Activated CD4-positive, CD25-positive, alpha-beta regulatory T cell treated with anti-CD3 and anti-CD28 coated beads, Interleukin-2, amount 50 U/mL, for 24 hours (primary cell): ENCODE measurements at places on chromosomes 7 and 10.

GRCh38 chr7:137169282-137169698 is 174.2 kb downstream of the PTN start:
- ATAC-seq, result no peak

GRCh38 chr10:53183733-53184132 is 411.1 kb upstream of the MBL2 start:
- no peak for ATAC-seq

- no peak for ATAC-seq
Measured at GRCh38 chr10:108166401-108166800, 1001.9 kb upstream of the SORCS1 start.

- no peak for ATAC-seq
Measured at GRCh38 chr7:128755819-128756476, 16.8 kb downstream of the CALU start.

DNA sequence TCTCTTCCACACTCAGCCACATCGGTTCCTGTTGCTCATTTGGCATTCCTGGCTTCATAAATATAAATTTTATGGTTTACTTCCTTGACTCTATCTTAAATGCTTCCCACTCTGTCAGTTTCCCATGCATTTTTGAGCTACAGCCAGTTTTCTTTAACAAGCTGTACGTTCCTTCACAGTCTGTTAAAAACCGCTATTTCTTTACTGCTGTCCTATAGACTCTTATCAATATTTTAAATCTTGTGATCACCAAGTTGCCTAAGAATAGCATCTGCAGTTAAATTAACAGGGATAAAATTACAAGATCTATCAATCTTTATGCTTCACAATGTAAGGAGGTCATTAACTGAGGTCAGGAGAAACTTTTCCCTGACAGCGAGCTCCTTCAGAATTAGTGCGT is 103.1 kb upstream of the RHOBTB1 start:
- ATAC-seq, result no peak

GRCh38 chr10:74380795-74381194 is 229.8 kb downstream of the ADK start:
- ATAC-seq, result no peak

DNA sequence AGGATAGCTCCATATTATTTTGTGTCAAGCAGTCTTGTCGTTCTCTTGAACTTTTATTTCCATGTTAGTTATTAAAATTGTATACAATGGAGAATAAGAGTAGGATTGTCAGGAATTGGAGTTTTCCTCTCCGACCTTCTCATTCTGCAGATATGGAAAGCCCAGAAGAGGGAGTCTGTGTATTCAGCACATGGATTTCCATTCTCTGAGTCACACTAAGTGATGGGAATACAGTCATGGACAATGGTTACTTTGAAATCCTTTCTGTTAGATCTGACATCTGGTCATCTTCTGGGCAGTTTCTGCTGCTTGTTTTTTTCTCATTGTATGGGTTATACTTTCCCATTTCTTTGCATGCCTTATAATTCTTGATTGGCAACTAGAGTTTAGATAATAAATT is 5.0 kb upstream of the TASOR2 start:
- no peak for ATAC-seq

DNA sequence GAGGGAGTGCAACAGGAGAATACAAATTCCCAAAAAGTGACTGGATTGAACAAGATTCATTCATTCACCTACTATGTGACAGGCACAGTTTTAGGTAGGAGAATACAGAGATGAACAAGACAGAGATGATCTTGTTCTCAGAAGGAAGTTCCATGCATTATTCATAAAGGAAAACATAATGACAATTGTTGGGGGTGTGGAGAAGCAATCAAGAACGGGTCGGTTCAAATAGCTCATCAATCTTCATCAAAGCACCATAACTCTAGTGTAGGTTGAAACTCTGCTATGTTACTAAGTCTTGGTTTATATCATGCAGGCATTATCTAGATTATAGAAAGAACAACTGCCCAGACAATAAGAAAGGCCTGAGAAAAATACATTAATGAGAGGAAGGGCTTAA is 243.7 kb downstream of the DGKI start:
- no peak for ATAC-seq

GRCh38 chr7:73340514-73340913 is 12.6 kb downstream of the FKBP6 start:
- ATAC-seq, result no peak

- ATAC-seq, result no peak
Measured at GRCh38 chr10:6570893-6571292, 9.2 kb downstream of the PRKCQ start.

DNA sequence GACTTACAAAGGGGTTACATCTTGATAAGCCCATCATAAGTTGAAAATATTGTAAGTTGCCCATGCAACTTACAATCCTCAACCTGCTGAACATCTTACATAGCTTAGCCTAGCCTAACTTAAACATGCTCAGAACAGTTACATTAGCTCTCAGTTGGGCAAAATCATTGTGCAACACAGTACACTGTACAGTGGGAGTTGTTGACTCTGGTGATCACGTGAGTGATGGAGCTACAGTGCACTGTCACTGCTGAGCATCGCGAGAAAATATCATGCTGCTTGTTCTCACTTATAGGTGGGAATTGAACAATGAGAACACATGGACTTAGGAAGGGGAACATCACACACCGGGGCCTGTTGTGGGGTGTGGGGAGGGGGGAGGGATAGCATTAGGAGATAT is 214.9 kb upstream of the ZMIZ1 start:
- ATAC-seq, result no peak

GRCh38 chr10:97238855-97239254 is 53.1 kb upstream of the SLIT1 start:
- no peak for ATAC-seq

DNA sequence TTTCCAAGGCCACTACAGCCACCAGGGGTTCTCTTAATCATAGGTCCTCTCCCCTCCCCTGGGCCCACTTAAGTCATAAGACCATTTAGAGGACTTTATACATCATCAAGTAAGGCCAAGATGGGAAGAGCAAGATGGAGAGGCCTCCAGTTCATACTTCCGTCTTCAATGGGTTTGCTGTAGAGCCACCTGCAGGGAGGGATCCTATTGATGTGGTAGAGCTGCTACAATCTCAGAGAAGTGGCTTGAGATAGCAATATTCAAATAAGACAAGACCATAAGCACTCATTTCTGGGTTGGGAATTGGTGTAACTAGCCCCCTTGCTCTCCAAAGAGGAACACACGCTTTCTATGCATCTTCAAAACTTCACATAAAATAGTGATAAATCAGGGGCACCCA is 214.2 kb downstream of the PLXNA4 start:
- no peak for ATAC-seq

GRCh38 chr7:95066737-95067530 is 159.5 kb downstream of the PPP1R9A start:
- no peak for ATAC-seq

DNA sequence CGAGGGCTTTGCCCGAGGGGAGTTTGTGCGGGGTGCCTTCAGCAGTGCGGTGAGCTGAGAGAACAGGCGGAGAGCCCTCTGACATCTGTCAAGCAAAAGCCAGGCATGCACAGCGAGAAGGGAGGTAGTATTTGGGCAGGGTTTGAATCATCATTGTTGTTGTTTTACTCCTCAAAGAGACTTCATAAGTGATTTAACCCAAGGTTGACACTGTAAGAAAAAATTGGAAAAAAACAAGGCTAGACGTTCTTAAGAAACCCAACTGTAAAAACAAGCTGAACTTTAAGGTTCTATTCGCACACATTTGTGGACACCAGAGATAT is 1.3 kb downstream of the ADAM22 start:
- ATAC-seq, result no peak

GRCh38 chr7:19508124-19508523 is 200.7 kb downstream of the POLR1F start:
- ATAC-seq, result no peak

GRCh38 chr10:124472071-124472470 is 10.4 kb downstream of the LHPP start:
- no peak for ATAC-seq

DNA sequence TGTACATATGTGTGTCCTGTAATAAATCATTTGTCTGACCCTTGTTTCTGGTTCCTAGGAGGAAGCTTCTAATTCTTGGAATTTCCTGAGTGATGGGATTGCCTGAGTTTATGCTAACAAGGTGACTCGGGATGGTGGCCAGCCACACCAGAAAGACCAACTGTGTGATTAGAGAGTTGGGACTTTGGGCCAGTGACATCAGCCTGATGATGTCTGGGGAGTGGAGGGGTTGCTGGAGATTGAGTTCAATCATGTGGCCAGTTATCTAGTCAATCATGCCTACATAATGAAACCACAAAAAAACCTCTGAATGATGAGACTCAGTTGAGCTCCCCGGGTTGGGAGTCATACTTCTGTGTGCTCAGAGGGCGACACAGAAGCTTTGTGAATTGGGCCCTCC is 23.5 kb upstream of the CARD11 start:
- peak; percentile 67 for ATAC-seq

DNA sequence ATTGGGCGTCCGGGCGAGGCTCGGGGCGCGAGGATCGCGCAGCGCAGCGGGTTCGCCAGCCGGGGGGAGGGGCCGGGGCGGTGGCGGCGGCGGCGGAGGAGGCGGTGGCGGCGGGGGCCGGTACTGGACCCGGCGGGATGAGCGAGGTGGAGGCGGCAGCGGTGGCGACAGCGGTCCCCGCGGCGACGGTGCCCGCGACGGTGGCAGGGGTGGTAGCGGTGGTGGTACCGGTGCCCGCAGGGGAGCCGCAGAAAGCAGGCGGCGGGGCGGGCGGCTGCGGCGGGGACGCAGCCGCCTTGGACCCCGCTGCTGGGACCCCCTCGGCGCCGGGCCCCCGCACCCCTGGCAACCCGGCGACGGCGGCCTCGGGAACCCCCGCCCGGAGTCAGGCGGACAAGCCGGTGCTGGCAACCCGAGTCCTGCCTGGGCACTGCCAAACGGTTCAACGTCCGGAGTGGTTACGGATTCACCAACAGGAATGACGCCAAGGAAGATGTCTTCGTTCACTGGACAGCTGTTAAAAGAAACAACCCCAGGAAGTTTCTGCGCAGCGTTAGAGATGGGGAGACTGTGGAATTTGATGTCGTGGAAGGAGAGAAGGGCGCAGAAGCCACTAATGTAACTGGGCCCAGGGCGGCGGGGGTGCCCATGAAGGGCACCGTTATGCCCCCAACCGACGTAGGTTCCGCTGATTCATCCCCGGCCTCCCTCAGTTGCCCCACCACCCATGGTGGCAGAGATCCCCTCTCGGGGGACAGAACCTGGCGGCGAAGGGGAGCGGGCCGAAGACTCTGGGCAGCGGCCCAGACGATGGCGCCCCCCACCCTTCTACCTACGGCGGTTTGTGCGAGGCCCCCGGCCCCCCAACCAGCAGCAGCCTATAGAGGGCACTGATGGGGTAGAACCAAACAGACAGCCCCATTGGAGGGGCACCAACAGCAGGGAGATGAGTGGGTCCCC is 100.3 kb upstream of the CPXM2 start:
- no peak for ATAC-seq

- ATAC-seq, result peak; percentile 15
Measured at GRCh38 chr7:953547-954327, 743 bp downstream of the ADAP1 start.

DNA sequence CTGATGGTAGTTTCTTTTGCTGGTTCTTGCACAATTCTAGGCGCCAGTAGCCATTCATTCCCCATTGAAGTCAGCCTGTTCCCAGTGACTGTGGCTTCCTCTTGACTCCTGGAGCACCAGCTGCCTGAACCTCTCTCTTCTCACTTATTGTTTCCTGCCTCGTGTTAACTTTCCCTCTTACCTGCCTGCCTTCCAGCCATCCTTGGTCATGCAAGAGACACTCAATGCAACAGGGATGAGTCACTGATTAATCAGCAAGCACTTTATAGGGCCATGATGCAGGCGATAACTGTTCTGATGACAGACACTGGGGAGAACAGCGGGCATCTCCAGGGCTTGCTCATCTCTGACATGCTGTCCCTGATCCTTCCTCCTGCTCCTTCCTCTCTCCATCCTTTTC is 122.0 kb downstream of the PLCE1 start:
- no peak for ATAC-seq

DNA sequence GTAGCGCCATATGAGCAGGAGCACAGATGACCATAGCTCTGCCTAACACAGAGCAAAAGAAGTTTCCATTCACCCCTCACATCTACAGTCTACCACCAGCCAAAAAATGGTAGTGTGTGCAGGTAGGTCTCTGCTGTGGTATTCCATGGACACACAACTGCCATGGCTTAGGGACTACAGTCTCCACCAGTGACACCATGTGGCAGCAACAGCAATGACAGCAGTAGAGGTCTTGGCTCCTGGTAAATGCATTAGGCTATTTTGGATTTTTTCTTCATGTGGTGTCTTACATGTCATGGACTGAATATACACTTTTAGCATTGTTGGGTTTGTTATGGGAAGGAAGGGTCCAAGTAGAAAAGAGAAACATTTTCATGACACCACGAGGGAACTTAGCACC is 70.1 kb upstream of the CABCOCO1 start:
- no peak for ATAC-seq

DNA sequence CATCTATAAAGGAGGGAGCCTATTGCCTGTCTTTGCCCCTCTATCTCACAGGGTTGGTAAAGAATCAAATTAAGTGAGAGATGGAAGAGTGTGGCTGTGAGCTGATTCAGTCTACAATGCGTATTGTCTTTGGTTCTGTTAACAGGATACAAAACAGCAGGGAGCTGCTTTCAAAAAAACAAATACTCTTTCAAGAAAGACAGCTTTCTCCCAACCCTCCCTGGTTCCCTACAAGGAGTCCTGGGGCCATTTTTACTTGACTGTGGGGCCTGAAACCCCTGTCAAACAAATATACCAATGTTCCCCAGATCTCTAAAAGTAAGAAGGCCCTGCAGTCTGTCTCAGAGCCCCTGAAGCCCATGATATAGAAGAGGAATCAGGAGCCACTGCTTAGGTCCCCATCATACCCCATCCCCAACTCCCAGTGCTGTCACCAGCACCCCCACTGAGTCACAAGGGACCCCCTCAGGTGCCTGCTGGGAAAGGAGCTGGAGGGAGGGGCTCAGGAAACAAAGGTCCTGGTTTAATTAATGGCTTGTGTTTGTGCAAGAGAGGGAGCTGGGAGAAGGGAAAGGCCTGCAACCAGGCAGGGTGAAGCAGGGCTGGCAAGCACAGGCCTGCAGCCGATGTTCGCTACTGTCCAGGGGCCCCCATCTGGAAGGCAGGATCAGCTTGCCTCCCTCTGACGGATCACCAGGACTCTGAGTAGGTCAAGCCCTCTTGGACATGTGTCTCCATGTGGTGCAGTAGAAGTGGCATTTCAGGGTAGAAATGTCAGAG is 182.0 kb upstream of the GHITM start:
- ATAC-seq, result no peak

GRCh38 chr10:69639291-69640195 is 9.5 kb downstream of the FAM241B start:
- peak; percentile 53 for ATAC-seq

DNA sequence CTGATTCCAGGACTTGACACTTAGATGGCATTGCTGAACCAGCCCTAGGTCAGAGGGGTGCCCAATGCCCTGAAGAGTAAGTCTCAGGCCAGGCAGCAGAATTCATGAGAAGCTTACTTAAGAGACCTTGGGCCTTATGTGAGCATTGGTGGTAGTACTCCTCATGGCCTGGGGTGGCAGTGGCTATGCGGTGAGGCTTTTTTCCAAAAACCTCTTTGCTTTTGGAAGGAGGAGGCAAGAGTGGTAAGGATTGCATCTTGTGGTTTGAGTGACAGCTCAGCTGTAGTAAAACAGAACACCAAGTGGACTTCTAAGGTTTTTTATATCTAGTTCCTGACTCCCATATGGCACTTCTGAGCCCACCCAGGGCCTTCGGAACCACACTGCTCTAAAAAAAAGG is 459.0 kb upstream of the STEAP1 start:
- no peak for ATAC-seq
